ENCODE measurements at places on chromosomes 16 and 17.

GRCh38 chr16:997440-998051, 16.0 kb downstream of the SOX8 start:
- peak; percentile 12 for DNase-seq

- no peak for DNase-seq
Measured at GRCh38 chr17:44956998-44957981, 9.7 kb upstream of the KIF18B start.

- DNase-seq = no peak
Measured at GRCh38 chr16:57390636-57391295, 13.8 kb upstream of the CCL17 start.

- DNase-seq = peak; percentile 87
Measured at GRCh38 chr16:11047057-11047456, 102.7 kb downstream of the CLEC16A start.

DNA sequence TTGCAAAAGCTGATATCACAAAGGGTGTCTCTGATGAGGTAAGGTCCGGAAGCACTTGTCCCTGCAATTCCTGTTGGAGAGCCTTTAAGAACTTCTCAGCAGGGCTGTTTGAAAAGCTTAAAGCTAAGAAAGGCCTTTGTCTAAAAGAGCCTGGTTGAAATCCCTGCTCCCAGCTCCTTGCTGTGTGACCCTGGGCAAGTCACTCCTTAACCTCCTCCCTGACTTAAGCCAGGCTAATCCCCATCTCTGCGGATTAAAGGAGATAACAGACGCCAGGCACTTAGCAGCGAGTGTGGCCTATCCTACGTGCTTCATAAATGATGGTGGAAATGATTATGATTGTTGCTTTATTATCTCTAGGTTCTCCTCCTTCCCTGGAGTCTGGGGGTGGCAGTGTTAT, 368.0 kb upstream of the RBFOX1 start:
- DNase-seq = no peak

DNA sequence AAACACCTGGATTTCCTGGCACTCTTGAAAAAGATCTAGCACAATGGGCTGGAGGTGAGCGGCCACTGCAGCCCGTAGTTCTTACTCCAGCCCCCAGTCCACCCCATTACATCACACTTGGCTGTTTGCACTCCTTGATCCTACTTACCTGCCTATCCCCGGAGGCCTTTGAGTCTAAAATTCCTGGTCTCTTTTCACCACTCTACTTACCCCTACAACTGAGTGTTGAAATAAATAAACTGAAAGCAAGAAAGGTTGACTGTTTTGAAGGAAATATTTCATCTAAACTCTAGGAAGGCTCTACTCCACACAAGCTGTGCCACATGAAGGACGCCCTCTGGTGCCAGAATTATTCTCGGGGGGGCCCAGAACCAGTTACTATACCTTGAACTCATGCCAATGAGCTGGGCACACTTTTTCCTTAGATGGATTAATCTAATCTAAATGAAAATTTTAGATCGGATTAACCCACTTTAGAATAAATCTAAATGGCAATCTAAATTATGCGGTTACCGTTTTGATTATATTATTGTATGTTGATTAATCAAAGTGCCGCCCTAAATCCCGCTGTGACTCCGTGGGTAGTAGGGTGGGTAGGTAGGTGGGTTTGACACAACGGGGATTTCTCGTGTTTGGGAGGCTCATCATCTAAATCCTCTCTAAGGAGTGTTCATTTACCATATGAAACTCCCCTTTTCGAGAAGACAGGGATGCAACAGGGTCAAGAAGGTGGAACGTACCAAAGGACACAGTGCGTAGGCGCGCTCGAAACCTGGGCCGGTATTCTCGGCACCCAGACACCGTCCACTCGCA, 651 bp upstream of the EIF1 start:
- DNase-seq = peak; percentile 58

DNA sequence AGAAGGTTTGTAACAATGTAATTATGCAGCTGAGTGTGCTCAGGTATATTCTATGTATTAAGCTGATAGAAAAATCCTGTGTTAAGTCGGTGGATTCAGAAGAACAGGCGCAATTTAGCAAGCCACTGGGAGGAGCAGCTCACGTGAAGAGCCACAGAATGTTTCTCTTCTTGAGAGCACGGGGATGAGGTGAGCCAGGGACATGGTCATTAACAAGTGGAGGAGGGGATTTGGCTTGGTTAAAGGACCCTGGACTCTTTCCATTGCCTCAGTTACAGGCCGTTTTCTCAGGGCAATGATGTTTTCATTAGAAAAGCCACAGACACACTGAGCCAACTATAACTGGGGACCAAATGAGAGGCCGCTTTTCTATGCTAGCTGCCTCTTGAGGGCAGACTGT, 178.7 kb downstream of the SNX29 start:
- no peak for DNase-seq

DNA sequence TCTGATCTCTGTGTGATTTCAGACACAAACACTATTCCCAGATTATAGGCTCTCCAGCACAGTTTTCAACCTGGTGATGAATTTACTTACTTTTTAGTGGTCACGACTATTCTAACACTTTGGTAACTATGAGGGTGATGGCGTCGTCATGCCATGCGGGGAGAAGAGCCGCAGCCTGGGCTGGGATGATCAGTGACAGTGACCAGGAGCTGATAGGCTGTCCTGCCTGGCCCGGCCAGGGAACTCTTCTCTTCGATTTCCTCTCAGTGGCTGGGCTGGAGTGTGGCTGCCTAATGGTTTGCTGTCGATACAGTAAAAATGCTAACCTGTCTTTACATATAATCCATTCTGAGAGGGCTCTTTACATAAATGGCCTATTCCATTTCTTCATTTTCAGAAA, 113.1 kb downstream of the IRX3 start:
- no peak for DNase-seq

GRCh38 chr16:83813823-83814658, 6.3 kb downstream of the HSBP1 start:
- peak; percentile 63 for DNase-seq

DNA sequence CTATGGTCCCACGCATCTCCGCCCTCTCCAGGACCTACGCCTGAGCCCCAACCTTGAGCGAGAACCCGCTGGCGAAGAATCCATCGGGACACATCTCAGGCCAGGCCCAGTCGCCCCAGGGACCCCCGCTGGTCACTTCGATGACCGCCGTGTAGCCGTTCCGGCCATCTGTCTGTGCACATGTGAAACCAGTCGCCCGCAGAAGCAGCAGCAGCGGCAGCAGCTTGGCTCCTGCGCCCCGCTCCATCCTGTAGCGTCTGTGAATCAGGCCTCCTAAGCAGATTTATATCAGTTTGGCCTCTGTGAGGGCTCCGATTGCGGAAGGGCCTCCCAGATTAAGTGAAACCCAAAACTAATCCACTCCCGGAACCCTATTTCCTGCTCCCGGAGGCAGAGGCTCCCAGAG, at the start of gene VMO1:
TSS of gene VMO1 (minus strand) at position 259 of the 406 bp plus-strand sequence. CDS start at position 247, 12 bp downstream.
- no peak for DNase-seq

- DNase-seq = peak; percentile 28
Measured at GRCh38 chr17:5705081-5705875, 121.0 kb upstream of the NLRP1 start.

DNA sequence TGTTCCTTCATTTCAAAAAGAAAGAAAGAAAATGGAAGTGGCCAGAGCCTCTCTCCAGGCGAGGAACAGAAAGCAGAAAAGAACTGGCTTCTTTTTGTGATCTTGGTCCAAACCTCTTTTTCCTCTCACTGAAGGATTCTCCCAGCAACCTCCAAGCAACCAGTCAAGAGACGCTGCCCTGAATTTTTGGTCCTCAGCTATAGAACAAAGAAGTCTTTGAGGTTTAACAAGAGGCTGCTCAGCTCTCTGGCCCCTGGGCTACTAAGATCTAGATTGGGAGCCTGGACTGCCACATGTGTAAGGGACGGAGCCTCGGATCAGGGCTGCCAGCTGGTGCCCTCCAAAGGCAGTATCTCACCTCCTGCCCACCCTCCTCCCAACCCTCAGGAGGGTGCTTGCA, 62.6 kb downstream of the AXIN2 start:
- DNase-seq = no peak

- DNase-seq = peak; percentile 88
Measured at GRCh38 chr16:10871157-10871991, 5.6 kb upstream of the CIITA start.

GRCh38 chr16:56961386-56961785, 364 bp upstream of the CETP start:
- no peak for DNase-seq

GRCh38 chr16:50697881-50698767, 4.7 kb downstream of the NOD2 start:
- DNase-seq = no peak

DNA sequence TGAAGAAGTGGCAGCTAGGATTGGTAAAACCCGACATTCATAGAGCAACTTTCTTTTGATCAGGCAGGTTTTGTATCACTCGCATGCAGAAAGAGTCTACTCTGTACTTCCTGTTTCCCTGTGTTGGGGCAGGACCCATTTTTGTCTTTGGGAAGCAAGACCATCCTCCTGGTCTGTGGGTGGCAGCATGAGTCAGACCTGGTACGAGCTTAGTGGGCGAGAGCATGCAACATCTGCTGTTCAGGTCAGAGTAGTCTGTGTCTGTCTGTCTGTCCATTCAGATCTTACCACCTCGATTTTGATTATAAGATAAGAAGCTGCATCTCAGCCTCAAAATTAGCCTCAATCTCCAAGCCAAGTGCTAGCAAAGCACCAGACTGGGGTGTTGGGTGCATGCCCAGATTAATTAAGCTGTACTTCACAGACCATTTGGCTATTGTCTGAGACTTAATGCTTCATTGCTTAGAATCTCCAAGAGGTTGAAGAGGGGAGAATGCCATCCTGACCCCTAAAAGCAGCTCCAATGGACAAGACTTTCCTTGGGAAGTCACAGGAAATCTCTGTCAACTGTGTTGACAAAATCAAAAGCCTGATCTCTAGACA, 110.9 kb downstream of the XYLT1 start:
- DNase-seq = peak; percentile 61

- DNase-seq = no peak
Measured at GRCh38 chr17:20154286-20155000, 145.3 kb downstream of the SPECC1 start.

DNA sequence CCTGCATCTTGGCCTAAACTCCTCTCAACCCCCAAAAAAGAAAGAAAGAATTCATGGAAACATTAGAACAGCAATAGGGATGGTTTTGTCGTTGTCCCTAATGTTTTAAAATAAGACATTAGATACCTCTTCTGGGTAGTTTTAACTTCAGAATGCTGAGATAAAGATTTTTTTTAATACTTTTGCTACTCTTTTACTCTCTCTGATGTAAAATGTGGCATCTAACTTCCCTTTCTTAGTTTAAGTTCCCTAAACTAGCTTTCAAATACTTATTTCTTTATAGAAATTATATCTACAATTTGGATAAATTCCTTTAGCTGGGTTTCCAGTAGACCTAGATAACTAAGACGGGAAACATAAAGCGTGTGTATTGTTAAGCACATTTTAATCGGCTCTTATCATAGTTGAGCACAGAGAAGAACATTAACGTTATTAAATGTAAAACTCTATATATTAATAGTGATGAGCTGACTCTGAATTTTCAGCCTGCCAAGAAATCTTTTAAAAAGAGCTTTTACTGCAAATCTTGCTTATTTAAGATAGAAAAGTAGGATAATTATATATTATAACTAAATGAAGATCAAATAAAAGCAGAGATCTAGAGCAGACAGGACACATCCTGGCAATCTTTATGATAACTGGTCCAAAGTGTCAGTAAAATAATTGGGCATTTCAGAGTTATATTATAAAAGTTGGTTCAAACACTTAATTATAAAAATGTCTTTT, 183.2 kb downstream of the CYB561 start:
- no peak for DNase-seq

GRCh38 chr17:65259281-65259680, 122.1 kb downstream of the RGS9 start:
- no peak for DNase-seq

DNA sequence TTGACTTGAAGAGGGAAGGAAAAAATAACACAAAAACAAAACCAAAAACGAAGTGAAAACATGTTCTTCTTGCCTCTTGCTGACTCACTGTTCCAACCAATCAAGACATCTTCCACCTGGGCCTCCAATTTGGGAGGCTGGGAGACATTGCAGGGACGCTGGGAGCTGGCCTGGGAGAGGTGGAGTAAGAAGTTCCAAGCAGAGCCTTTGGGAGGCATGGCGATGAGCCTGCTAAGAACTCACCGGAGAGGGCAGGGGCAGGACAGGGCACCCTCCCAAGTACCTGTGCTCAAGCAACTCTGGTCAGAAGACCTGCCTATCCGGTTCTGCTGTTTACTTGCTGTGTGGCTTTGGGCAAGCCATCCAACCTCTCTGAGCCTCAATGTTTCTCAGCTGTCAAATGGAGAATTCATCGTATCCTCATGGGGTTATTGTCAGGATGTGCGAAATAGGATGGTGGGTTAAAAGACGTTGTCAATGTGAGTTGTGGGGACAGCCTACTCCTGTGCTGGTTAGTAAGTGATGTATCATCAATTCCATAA, 856 bp upstream of the GLP2R start:
- no peak for DNase-seq

GRCh38 chr16:81745704-81746558, 33.2 kb upstream of the PLCG2 start:
- peak; percentile 60 for DNase-seq

- peak; percentile 53 for DNase-seq
Measured at GRCh38 chr16:81623365-81624102, 155.6 kb upstream of the PLCG2 start.

DNA sequence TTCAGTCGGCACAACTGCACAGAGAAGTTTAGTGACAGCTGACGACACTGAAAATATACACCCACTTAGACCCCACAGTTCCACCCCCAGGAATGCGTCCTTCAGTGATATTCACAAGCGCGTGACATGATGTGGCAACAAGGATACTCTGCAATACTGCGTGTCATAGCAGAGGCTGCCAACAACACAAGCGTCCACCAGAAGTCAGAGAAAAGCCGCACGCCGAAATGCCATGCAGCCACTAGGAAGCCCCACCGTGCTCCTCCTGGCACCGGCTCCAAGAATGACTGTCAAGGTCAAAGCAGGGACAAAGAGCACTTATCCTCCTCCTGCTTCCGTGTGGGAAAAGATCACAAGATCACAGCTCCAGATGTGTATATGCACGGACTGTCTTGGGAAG, 3.5 kb downstream of the ATP2A3 start:
- no peak for DNase-seq

- DNase-seq = no peak
Measured at GRCh38 chr16:85138825-85139627, 26.8 kb upstream of the CIBAR2 start.

DNA sequence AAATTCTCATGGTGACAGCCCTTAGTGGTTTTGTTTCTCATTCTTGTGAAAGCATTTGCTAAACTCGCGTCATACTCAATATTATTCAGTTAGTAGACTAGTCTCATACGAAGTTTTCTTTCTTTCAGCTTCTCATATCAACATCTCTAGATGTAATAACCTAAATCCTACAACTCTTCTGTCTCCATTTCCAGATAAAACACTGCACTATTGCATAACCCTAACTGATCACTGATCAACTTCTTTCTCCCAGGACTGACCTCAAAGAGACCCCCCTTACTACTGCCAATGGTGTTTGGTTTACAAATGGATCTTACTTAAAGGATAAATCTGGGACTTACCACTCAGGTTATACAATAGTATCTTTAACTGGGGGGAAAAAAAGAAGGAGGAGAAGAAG, 36.3 kb upstream of the TEKT1 start:
- no peak for DNase-seq

GRCh38 chr17:77831474-77832179, 126.9 kb upstream of the TNRC6C start:
- peak; percentile 60 for DNase-seq

- DNase-seq = no peak
Measured at GRCh38 chr16:7517496-7517895, 184.9 kb downstream of the RBFOX1 start.

- DNase-seq = peak; percentile 49
Measured at GRCh38 chr16:31138621-31139578, 3.4 kb upstream of the PRSS8 start.

All from fibroblast of skin of scalp (primary cell).